NCI-H187 (cell line): ENCODE measurements at places on chromosomes 2 and 18.

DNA sequence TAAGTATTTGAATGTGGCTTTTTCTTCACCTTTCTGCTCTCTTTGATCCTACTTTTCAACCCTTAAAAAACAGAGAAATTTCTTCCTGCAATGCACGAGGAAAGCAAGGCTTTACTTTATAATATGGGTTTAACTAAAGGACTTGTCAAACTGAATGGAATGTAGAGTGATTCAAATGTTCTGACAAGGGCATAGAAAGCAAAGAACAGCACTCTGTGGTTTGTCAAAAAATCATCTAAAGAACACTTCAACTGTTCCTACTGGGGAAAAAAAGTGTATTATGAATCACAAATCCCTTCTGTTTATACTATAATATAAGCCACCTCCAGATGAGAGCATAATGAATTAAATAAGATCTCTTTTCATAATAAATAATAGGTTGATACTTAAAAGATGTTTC, 45.0 kb upstream of the RIT2 start:
- no peak for DNase-seq

DNA sequence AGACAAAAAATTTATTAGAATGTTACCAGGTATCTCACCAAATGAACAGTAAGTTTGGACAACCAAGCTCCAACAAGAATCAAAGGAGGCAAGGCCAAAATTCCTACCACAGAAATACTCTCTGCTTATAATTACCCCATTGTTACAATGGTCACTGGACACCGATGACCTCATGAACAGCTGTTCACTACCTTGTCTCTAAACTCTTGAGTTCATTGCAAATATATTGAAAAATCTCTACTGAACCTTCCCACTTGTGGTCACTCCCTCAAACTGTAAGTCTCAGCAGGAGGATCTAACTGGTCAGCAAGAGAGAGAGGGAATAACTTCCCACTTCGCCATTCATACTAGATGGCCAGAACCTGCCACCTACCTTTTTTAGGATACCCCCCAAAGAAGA, 50.0 kb downstream of the ERBB4 start:
- no peak for DNase-seq

- DNase-seq, result no peak
Measured at GRCh38 chr2:189069855-189070619, 95.9 kb downstream of the COL3A1 start.

DNA sequence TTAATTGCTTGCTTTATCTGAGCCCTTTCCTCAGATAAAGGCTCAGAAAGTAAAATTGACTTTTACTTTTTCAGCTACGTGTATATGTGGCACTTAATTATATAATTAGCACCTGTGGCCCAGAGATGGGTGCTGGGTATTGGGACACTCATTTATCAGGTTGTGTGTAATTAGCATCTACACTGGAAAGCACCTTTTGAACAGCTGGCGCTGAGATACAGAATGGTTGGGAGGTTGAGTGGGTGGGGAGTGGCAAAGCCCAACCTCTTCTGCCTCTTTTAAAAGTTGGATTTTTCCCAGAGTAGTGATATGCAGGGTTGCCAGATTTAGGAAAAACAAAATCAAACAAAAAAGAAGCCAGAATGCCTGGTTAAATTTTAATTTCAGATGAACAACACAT, 23.9 kb downstream of the SPTBN1 start:
- DNase-seq, result no peak

DNA sequence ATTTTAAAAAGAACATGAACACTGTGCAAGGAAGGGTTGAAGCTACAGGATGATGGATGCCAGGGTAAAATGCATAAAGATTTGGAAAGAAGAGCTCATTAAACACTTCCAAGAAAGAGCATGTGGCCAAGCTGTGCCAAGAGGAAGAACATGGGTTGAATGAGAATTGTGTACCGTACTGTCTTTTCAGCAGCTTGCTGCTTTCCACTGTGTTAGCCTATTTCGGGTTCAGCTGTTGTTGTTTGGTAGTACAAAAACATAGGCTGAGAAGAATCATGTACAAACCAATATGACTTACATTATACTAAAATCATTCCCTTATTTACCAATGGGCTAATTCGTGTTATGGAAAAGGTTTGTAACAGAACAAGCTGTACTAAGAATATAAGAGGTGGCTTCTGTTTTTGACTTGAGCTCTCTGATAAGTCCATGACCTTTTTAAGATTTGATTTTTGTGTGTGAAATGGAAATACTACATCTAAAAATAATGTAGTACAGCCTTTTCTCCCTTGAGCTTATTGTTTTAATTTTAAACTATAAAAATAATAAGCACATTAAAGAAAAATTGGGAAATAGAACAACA, 188.3 kb upstream of the STON1 start:
- DNase-seq, result no peak

GRCh38 chr2:109549016-109549590, 64.7 kb downstream of the SEPTIN10 start:
- no peak for DNase-seq

DNA sequence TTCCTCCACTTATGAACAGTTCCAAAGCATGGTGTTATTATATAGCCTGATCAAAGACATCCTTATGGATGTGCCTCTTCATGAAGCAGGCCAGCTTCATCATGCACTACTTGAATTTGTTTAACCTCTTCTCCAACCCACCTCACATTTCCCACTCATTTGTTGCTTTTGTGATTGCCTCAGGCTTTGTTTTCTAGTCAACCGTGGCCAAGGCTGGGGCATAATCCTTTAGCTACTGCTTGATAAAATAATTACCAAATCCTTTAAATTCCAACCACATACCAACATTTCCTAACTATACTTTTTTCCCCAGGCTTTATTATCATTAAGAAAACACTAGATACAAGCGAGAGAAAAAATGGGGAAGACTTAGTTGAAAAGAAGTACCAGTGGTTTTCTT, 39.6 kb upstream of the SCN1A start:
- DNase-seq, result no peak

DNA sequence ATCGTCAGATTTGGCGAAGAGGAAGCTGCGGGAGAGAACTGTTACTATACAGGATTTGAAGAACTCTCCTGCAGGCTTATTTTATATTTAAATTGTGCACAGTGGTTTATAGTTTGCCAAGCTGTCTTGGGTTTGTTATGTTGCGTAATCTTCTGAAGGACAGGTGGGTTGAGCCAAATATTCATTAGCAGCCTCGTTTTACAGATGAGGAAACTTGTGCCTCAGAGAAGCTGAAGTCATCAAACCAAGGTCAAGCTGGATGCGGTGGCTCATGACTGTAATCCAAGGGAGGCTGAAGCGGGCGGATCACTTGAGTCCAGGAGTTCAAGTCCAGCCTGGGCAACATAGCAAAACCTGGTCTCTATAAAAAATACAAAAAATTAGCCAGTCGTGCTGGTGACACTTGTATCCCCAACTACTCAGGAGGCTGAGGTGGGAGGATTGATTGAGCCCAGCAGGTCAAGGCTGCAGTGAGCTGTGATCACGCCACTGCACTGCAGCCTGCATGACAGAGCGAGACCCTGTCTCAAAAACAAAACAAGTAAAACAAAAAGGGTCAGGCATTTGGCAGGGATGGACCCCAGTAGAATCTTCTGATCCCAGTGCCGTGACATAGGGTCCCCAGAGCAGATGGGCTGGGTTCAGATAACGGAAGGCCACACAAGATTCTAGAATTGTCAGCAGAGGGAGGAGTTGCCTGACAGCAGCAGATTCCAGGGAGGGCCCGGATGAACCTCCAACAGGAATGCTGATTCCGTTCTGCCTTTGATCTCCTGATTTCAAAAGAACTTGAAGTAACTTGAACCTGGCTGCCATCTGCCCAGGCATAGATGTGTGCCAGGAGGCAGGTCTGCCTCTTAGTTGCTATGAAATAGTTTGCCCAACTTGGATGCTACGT, 50.6 kb downstream of the SH3BP4 start:
- DNase-seq, result no peak

- no peak for DNase-seq
Measured at GRCh38 chr2:135052997-135053474, 944 bp downstream of the RAB3GAP1 start.

- no peak for DNase-seq
Measured at GRCh38 chr2:64101141-64101591, 43.1 kb downstream of the PELI1 start.

GRCh38 chr2:215622837-215623236, 187.0 kb upstream of the FN1 start:
- DNase-seq, result no peak

DNA sequence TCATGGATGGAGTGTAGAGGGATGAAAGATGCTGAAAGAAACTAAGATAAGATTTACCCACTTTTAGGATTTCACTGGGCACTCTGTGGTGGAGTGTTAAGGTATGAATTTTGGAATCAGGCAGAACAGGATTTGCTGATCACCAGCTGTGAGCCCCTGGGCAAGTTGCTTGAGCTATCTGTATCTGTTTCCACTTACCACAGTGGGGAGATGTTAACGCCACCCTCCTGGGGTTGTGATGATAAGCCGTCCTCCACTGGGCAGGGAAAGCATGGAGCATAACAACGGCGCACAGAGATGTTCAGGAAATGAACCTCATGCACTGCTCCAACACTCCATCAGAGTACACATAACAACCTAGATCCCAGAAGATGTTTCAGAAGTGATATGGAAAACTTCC, 160.6 kb downstream of the MTCL1 start:
- DNase-seq, result no peak

DNA sequence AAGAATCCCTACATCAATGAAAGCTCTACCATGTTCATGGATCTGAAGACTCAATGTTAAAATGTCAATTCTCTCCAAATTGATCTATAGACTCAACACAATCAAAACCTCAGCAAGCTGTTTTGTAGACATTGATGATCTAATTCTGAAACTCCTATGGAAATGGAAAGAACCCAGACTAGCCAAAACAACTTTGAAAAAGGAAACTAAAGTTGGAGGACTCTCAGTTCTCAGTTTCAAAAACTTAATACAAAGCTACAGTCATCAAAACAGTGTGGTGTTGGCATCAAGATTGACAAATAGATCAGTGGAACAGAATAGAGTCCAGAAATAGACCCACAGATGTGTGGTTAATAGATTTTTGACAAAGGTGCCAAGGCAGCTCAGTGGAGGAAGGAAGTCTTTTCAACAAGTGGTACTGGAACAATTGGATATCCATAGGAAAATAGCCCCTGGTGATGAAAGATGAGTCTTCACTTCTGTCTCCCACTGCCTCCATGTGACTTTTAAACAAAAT, 30.4 kb downstream of the LBH start:
- DNase-seq, result no peak

- DNase-seq, result no peak
Measured at GRCh38 chr2:159285433-159285832, 1.1 kb downstream of the WDSUB1 start.
